Stimulated activated naive CD4-positive, alpha-beta T cell (primary cell): ENCODE measurements at places on chromosomes 11 and 22.

DNA sequence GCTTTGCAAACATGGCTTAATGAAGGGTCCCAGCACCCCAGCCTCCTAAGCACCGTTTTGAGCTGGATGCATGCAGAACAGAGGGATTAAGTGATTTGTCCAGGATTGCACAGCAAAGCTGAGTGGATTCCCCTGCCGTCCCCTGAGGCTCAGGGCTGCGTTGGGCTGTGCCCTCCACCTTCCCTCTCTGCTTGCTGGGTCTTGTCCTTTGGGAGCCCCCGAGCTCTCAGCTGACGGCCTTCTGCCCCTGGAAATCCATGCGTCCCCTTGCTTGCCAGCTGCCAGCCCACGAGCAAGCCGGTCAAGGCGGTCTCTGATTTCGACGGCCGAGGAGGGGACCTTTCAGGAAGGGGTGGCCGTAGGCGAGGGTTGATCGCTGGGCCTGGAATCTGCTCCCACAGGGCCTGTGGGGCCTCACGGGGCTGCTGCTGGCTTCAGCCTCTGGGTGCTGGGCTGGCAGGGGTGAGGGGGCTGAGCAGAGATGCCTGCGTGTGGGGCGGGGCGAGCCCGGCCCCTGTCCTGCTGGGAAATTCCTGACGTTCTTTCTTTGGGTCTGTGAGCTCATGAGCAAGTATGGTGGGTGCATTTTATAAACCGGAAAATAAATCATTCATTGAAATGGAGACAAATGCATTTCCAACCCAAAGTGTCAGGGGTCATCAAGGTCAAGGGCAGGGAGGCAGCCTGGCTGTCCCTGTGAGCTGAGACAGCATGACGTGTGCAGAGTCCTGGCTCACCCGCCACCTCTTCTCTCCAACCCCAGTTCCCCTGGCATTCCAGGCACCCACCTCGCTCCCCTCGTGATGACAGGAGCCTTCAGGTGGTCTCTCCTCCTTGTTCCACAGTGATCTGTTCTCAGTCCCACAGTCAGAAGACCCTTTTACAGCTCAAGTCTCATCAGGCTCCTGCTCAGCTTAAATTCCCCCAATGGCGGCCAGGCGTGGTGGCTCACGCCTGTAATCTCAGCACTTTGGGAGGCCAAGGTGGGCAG lies 28.1 kb downstream of the FGF4 start:
- no peak for DNase-seq

- no peak for DNase-seq
Observed at GRCh38 chr11:43789700-43790443, 90.8 kb upstream of the ALKBH3 start.

DNA sequence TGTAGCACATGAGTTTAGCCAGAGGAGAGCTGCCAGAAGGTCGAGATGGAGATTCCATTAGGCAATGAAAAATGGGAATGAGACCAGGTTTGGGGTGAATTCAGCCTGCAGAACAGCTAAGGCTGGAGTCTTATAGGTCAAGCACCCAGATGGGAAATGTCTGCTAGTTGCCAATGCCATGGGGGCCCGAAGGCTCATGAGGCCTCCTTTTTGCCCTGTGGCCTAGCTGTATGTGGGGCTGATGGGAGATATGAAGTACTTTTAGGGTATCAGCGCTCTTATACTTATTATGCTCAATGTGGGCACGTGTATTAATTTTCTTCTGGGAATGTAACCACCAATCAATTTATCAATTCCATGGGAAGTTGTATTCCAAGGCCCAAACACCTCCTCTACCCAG lies 8.7 kb downstream of the PPFIBP2 start:
- DNase-seq: no peak

DNA sequence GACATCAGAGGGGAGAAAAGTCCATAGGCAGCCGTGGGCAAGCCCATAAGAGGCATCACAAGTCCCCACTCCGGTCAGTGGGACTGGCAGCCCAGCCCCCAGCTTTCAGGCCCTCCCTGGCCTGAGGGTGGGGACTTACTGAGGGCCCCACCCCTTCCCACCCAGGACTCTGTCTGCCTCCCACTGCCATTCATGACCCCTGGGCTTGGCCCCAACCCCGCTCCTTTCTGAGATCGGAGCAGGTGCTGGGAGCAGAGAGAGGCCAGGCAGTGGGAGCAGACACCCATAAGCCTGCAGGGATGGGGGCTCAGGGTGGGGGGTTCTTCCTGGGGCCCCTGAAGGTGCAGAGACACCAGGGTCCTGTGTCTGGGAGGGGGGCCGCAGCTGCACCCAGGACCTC lies 5.1 kb downstream of the UPK2 start:
- DNase-seq: no peak

GRCh38 chr11:45045683-45046471 lies 95.2 kb upstream of the TP53I11 start:
- no peak for DNase-seq

- DNase-seq: no peak
Observed at GRCh38 chr11:100805506-100806199, 118.6 kb downstream of the ARHGAP42 start.

DNA sequence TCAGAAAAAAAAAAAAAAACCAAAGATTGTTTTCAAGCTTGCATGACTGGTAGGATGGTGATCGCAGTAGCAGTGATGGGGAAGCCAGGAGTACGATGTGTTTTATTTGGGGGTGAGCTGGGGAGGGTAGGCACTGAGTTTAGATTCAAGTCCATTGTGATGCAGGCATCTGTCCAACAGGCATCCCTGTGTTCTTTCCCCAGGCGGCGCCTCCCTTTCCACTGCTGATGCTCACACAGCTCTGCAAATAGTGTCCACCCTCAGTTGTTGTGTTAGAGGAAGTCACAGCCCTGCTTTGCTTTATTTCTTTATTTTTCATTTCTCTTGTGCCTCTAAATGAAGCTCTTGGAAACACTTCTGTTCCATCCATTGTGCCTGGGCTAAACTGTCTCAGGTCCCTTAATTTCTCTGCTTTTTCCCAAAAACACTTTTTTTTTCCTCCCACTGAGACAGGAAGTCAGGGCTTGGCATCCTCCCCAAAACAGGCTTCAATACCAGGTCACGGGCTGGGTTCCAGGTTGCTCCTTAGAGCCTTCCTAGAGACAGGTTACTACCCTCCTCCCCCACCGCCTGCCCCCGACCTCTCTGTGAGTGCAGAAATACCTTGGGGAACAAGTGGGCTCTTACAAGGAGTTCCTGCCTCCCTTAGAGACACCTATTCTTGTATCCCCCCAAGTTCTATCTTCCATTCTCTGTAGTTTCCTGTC lies 38.6 kb upstream of the HSPA8 start:
- DNase-seq: no peak

GRCh38 chr11:79486242-79486984 lies 45.6 kb upstream of the TENM4 start:
- no peak for DNase-seq

DNA sequence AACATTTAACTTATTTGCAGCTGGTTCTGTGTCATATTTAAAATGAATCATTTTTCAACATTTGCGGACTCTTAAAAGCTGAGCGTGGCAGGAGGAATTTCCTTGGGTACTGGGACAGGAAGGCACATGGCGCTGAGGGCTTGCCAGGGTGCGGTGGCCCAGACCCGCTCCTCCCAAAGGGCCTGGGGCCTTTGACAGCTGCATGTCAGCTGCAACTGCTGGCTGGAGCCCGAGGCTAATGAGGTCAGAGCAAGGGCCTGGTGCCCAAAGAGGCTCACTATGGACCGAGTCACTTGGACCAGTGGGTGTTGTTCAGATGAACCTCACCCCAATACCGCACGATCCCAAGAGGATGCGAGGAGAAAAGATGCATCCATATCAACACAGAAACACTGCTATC lies 326.9 kb downstream of the CTTN start:
- no peak for DNase-seq

- no peak for DNase-seq
Observed at GRCh38 chr11:1781593-1781975, 17.9 kb upstream of the CTSD start.

DNA sequence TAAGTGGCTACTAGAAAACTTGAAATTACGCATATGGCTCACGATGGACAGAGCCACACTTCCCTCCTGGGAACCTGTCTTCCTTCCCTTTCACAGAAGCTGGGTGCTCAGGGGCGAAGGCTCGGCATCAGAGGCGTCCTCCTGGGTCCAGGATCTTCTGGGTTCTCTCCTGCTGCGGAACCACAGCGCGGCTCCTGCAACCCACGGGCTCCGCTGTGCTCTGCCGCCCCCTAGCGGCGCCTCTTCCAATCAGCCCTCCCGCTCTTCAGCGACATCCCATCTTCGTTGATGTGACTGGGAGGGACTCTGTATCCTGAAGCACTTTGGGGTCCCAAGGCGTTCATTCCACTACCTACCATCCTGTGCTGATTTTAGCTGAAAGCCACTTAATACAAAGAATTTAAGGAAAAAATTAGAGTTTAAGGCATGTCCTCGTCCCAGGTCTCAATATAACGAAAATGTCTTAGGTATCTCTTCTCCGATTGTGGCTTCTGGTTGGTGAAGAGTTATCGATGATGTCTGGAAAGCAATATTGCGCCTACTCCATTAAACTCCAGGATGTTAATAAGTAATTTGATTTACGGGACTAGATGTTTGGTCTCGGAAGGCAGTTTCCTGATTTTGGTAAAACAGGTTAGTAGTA lies 14.8 kb upstream of the RPS3 start:
- DNase-seq: peak; percentile 66

- no peak for DNase-seq
Observed at GRCh38 chr11:122976734-122977469, 4.7 kb downstream of the BSX start.

- DNase-seq: no peak
Observed at GRCh38 chr22:42190274-42190673, 59.7 kb upstream of the CYP2D6 start.

- DNase-seq: no peak
Observed at GRCh38 chr22:35322893-35323292, 23.2 kb downstream of the TOM1 start.

DNA sequence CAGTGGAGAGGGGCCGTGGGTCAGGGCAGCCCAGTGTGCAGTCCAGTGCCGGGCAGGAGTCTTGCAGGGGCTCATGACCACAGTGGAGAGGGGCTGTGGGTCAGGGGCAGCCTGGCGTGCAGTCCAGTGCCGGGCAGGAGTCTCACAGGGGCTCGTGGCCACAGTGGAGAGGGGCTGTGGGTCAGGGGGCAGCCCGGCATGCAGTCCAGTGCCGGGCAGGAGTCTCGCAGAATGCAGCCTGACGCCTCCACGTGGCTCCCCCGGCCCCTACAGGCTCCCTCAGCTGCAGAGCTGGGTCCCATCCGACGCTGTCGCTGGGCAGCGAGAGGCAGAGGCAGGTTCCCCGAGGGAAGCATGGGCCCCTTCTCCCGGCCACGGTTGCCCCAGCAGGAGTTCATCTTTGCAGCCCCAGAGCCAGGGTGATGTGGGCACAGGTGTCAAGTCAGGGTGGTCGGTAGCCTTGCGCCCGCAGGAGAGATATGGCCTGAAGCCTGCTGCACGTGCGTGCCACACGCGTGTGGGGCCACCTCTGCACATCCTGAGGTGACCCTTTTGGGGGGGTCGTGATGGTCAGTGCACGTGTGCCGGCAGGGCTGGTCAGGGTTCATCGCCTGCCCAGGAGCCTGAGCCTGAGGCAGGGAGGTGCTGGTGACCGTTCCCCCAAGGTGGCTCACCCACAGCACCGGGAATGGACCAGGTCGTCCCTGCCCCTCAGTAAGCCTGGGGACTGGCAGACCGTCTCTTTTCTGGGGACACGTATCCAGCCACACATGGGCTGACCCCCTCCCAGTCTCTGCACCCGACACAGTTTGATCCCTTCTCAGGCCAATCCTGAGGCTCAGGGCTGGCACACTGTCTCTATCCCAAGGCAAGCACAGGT lies 2.9 kb downstream of the IFITM5 start:
- DNase-seq: no peak

DNA sequence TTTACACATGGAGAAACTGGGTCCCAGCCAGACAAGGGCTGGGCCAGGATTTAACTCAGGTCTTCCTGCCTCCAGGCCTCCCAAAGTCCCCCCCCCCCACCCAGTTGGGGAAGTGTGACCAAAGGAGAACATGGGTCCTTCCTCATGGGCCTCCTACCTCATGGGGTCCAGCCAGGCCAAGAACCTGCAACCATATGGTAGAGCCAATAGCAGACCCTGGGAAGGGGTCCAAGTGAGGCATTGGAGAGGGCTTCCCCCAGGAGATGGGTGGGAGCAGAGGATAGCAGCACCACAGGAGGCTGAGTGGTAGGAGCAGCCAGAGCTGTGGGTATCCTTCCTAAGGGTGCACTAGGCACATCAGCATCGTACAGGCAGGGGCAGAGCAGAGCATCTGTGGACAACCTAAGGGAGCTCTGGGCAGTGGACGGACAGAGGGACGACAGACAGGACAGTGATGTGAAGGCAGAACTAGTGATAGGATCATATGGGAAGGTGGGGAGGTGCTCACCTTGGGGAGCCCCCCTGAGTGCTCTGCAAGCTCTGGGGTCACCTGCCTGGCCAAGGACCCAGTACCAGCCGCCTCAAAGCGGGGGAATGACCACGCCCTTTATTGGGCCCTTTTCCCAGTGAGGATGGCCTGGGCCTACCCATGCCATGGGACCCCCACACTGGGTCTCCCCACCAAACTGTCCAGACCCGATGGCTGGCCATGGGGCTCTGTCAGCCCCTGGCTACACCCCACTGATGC lies 4.5 kb downstream of the ARVCF start:
- no peak for DNase-seq

DNA sequence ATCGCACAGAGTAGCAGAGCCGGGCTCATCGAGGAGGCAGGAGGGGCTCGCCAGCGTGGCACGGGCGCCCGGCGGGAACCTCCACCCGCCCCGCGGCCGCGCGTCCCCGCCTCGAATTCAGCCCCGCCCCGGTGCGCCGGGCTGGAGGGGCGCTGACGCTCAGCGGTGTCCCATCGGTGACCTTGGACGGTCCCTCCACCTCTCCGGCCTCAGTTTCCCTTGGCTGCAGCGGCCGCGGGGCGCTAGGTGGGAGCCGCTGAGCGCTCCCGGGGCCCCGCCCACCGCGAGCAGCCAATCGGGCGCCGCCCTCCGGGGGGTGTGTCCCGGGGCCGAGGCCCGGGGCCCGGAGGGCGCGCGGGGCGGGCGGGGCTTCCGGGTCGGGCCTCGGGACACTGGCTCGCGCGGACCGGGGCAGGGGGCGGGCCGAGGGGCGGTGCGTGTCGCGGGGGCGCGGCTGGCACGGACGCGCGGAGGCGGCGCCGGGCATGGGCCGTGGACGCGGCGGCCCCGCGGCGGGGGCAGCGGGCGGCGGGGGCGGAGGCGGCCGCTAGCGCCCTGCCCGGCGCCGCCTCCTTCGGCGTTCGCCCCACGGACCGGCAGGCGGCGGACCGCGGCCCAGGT lies at the start of gene PPARA:
Gene PPARA (plus strand): TSS at position 493 of the 621 bp plus-strand sequence. CDS start 47,858 bp downstream, outside the sequence.
- DNase-seq: peak; percentile 68

DNA sequence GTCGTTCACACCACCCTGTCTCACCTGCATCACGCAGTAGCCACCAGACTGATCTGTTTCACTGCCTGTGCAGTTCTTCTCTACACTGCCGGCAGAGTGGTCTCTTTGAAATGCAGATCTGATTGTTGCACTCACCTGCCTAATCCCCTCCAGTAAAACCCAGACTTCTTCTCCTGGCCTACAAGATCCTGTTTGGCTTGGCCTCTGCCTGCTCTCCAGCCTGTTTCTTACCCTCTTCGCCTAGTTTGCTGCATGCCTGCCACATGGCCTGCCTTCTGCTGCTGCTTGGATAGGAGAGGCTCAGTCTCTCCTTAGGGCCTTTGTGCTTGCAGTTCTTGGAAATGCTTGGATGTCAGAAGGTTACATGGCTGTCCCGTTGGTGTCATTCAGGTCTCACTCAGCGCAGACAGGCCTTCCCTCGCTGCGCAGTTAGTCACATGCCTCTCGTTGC lies 42.0 kb downstream of the PACS1 start:
- no peak for DNase-seq

- DNase-seq: no peak
Observed at GRCh38 chr11:116544721-116545120, 228.1 kb downstream of the BUD13 start.

GRCh38 chr11:110785398-110785797 lies 73.2 kb upstream of the ARHGAP20 start:
- no peak for DNase-seq
